Stimulated activated naive CD4-positive, alpha-beta T cell (primary cell): ENCODE measurements at places on chromosomes 3 and 15.
A peak's percentile ranks its signal among the peaks of the same experiment; 100 is the strongest.

- peak; percentile 18 for DNase-seq
Measured at GRCh38 chr15:40323953-40324937, 753 bp downstream of the INAFM2 start.

GRCh38 chr3:12190221-12190807 lies 31.6 kb upstream of the TIMP4 start:
- no peak for DNase-seq

DNA sequence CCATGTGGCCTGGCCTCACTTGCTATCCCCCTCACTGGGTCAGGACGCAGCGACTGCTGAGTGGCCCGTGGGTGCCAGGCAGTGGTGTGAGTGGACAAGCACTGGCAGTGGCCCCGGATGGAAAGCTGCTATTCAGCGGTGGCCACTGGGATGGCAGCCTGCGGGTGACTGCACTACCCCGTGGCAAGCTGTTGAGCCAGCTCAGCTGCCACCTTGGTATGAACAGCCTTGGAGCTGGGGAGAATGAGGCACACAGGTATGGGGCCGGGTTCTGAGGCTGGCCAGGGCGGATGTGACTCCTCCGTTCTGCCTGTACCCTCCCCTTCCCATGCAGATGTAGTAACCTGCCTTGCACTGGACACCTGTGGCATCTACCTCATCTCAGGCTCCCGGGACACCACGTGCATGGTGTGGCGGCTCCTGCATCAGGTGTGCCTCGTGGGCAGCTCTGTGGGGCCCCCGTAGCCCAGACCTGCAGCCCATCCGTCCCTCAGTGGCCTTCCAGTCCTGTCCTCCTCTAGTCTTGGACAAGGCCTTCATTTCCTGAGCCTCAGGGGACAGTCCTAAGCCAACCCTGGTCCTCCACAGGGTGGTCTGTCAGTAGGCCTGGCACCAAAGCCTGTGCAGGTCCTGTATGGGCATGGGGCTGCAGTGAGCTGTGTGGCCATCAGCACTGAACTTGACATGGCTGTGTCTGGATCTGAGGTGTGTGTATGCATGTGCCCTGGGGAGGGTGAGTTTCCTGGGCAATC lies 28.2 kb downstream of the NBEAL2 start:
- no peak for DNase-seq

DNA sequence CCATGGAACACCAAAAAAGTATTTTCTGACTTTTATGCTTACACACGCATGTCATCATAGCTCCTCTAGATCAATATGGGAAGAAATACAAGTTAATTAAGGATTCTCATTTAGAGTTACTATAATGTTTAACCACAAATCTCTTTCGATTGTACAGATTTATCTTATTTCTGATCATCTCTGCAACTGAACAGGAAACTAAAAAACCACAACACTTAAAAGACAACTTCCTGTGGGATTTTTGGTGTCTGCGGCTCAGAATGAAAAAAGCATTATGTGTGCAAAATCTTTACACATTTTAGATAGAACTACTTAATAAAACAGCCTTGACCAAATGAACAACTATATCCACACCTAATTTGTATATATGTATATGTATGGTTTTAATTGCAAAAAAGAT lies 3.0 kb upstream of the TJP1 start:
- peak; percentile 84 for DNase-seq

DNA sequence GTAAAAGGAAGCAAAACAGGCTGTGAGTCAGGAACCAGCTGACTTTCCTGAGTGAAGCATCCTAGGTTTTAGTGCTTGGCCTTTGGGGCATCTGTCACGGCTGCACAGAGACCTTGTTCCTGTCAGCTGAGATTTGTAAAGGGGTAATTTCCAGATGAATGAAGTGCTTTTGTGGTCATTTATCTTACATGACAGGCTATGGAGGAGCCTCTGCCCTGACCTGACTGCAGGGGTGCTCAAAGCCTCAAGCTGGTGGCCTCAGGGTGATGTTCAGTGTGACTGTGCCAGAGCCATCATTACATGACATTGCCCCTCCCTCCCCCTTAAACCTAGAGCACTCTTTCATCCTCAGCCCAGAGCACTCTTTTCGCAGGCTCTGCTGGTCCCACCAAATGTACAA lies 132.5 kb downstream of the ARNT2 start:
- DNase-seq = no peak

DNA sequence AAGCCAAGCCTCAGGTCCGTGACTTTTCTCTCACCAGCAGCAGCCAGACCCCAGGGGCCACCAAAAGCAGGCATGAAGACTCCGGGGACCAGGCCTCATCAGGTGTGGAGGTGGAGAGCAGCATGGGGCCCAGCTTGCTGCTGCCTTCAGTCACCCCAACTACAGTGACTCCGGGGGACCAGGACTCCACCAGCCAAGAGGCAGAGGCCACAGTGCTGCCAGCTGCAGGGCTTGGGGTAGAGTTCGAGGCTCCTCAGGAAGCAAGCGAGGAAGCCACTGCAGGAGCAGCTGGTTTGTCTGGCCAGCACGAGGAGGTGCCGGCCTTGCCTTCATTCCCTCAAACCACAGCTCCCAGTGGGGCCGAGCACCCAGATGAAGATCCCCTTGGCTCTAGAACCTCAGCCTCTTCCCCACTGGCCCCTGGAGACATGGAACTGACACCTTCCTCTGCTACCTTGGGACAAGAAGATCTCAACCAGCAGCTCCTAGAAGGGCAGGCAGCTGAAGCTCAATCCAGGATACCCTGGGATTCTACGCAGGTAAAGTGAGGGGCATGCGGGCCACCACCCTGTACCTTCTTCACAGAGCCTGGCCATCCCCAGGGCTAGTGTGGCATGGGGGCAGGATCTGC lies 12.0 kb upstream of the ABTB1 start:
- no peak for DNase-seq

GRCh38 chr3:144763878-144764454 lies 792.3 kb downstream of the DIPK2A start:
- DNase-seq = no peak

GRCh38 chr3:141266797-141267555 lies 35.4 kb downstream of the PXYLP1 start:
- no peak for DNase-seq

DNA sequence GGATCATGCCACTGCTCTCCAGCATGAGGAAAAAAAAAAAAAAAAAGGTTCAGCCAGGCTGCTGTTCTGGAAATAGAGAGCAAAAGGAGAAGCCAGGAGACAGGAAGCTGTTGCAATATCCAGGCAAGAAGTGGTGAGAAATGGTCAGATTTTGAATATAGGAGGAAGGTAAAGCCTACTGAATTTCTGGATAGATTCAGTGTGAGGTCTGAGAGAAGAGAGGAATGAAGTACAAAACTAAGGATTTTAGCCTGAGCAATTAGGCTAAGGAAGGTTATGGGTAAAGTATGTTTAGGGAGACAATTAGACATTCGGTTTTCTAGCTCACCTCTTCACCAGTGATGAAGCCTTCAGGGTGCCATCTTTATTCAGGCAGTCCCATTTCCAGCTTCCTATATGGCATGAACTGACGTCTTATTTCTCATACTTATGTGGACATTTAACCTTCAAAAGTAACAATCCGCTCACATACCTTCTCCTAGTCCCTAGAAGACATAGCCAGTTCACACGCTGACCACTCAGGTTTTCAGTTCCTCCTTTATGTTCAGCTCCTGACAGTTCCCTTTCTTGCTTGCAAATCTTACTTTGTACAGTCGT lies 57.2 kb downstream of the KIF9 start:
- DNase-seq = no peak

- DNase-seq = no peak
Measured at GRCh38 chr3:14141602-14142341, 16.9 kb downstream of the TMEM43 start.

DNA sequence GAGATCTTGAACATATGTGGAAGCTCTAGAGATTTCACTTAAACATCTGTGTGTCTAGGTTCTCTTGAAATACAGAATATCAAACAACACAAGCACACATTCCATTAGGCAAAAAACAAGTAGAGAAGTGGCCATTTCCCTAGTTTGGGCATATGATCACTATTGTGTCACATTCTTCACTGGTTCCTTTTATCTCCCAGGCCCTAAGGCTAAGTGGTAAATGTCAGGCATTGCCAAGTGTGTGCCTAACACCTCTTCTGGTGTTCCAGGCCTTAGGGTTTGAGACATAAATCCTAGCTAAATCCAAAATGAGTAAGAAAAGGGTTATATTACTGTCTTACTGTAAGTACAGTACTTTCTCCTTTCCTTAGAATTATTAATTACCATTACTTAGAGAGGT lies 880.1 kb downstream of the PDCD6IP start:
- DNase-seq = no peak

DNA sequence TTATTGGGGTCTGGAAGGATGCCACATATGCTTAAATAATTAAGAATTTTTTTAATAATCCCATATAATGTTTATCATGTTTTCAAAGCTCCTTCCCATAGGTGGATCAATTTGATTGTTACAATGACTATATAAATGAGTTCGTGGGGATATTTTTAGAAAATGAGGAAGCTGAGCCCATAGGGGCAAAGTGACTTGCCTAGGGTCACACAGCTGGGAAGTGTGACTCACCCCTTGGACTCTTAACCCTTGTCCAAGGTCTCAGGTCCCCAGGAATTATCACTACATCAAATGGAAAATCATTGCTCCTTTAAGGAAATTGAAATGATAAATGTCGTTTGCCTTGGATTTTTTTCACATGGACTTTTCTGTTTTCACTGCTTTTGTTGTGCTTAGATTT lies 161.2 kb upstream of the RGMA start:
- no peak for DNase-seq

- DNase-seq = no peak
Measured at GRCh38 chr15:22919171-22919570, 61.0 kb downstream of the CYFIP1 start.

DNA sequence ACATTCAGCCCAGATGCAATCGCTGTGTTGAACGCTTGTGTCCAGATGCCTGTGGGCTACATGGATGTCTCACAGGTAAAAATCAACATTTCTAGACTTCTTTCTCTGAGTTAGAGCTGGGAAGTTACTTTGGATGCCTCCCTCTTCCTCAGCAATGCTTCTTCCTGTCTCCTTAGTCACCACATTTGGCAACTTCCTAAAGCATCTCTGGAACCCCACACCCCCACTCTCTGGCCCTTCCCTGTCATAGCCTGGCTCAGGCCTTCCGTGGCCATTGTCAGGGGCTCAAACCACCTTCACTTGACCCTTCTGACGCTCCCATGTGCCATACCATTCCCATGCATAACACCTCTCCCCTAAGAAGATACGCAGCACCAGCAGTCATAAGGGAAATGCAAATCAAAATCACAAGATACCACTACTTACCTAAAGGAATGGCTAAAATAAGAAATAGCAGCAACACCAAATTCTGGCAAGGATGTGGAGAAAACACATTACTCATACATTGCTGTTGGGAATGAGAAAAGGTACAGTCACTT lies 21.6 kb upstream of the RGMA start:
- DNase-seq = no peak

GRCh38 chr3:32403663-32404062 lies 12.0 kb downstream of the CMTM7 start:
- DNase-seq = no peak

DNA sequence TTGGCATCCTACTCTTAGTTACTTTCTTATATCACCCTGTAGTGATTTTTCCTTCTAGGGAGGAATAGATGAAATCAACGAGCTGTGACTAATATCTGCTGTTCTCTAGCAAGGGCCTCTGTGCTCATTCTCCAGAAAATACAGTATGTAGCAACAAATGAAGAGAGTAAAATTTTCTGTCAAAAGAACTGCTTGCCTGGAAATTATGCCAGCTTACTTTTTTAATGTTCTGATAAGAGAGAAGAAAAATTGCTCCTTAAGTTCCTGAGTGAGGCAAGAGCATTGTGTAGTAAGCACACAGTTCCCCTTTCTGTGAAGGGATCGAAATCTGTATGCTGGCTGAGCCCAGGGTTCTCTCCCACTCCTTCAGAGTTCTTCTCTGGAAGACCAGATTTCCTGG lies 51.4 kb upstream of the GK5 start:
- DNase-seq = no peak

GRCh38 chr3:51789437-51789836 lies 10.4 kb upstream of the IQCF6 start:
- no peak for DNase-seq

DNA sequence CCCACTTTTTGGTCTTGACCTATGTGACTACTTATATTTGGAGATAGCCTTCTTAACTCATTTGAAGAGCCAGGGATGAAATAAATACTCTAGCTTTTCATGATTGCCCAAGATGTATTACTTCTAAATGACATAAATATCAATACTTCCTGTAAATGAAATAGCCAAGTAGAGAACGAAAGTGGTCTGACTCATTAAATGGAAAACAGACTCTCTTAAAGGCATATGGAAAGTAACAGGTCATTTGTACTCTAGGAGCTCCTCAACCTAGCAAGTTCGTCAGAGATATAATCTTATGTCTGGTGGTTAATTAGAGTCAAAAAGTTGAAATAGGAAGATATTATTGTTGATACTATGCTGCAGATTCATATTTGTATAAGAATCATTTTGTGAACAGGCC lies 1105.4 kb downstream of the TUSC7 start:
- DNase-seq = no peak

DNA sequence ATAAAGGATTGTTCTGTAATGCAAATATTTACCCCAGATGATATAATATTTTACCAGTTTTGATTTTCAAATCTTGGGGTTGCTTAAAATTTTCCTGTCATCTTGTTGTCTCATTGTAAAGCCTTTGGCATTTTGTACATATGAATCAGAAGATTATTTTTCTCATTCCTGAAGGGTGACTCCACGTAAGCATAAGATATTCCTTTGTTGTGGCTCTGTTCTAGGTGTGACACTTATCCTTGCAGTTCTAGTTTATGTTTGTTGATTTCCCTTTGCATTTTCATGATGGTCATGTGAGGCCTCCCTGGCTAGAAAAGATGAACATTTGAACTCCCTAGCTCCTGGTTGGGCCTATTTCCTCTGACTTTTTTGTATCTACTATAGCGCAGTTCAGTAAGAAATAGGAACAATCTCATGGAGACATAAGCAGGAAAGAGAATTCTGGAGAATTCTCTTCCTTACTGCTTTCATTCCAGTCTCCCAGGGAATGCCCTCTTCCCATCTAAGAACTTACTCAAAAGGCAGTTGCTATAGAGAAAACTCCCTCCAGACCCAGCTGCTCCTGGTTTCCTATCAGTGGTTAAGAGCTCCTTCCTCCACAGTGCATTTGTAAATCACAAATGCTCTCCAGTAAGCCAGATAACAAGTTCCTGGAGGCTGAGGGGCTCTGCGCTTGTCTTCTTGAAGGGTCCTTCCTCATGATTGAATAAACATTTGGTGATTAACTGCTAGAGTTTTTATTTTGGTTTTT lies 124.7 kb downstream of the WNT5A start:
- DNase-seq = no peak

- no peak for DNase-seq
Measured at GRCh38 chr3:23252122-23252521, 49.0 kb downstream of the UBE2E2 start.

GRCh38 chr3:47079432-47079831 lies 84.5 kb downstream of the SETD2 start:
- DNase-seq = no peak

GRCh38 chr3:107452436-107452835 lies 70.3 kb upstream of the BBX start:
- DNase-seq = no peak

DNA sequence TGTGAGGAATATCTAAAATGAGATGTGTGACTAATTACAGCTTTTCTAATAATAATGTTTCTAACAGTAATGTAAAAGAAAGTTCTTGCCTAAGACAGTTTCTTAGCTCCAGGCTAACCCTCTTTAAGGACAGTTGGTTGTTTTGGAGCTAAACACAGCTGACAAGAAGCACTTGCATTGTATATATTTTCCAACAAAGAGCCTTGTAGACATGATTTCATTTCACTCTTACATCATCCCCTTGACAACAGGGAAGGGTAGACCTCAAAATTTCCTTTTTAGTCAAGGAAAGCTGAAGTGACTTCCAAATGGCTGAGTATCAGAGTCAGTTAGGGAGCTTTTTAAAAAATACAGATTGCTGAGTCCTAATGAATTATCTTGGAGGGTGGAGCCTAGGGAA lies 4.1 kb downstream of the ARID3B start:
- DNase-seq = no peak
